ENCODE measurements at places on chromosomes 7 and 10. TPM values are rescaled to one million over a fixed set of nuclear protein-coding genes. Genes with fewer than 3 reads are reported as not detected.
A peak's percentile ranks its signal among the peaks of the same experiment; 100 is the strongest.

DNA sequence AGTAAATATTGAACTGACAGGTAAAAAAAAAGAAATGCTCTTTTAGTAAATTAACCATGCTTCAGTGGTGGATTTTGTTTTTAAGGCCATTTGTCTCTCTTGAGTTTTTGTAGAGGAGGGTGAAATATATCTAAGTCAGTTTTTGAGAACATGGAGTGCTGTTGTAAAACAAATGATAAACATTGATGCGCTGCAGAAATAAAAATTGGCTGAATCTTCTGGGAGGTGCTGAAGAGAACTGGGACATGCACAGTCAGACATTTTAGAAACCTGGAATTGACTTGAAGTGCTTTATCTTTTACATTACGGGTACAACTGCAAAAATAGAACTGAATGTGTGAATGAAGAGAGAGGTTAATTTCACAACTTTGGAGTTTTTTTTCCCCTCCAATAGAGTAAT is 203.0 kb upstream of the HDAC9 start:
- peaks cover 11% of the 10 kb centered on the region for H3K4me1 ChIP-seq
- no peak overlapping the region for H3K27ac ChIP-seq
- H3K27me3 ChIP-seq: no peaks in the 10 kb centered on the region
- DNase-seq: no peak

DNA sequence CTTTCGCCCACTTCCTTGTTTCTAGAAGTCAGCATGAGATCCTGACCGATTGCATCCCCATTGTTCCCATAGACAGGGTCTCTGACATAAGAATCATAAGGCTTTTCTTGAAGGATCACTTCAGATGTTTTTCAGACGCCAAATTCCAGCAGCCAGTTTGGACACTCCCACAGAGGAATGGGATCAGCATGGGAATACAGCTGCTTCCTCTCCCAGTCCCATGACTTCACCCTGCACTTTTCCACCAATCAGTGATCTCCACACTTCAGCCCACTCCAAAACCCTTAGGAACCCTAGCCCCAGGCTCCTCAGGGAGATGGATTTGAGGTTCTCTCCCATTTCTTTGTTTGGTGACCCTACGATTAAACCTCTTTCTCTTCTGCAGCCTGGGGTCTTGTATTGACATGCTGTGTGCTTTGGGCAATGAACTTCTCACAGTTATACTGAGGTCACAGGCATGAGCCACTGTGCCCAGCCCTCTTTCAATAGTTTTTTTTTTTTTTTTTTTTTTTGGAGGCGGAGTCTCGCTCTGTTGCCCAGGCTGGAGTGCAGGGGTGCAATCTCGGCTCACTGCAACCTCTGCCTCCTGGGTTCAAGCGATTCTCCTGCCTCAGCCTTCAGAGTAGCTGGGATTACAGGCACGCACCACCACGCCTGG is 52.8 kb upstream of the CHST3 start:
- no peaks in the 10 kb centered on the region for H3K36me3 ChIP-seq
- H3K27me3 ChIP-seq: peaks cover 3% of the 10 kb centered on the region
- H3K4me3 ChIP-seq: no peak overlapping the region
- H3K4me1 ChIP-seq: no peaks in the 10 kb centered on the region

GRCh38 chr7:79781716-79782115 is 328.2 kb upstream of the MAGI2 start:
- no peak for DNase-seq
- H3K4me3 ChIP-seq: no peak overlapping the region
- no peaks in the 10 kb centered on the region for H3K27me3 ChIP-seq
- H3K36me3 ChIP-seq: no peaks in the 10 kb centered on the region

GRCh38 chr7:155262031-155262430 is 35.6 kb upstream of the INSIG1 start:
- no peaks in the 10 kb centered on the region for H3K36me3 ChIP-seq
- H3K4me3 ChIP-seq: no peak overlapping the region
- no peak overlapping the region for H3K27ac ChIP-seq
- H3K27me3 ChIP-seq: peaks cover 12% of the 10 kb centered on the region
- no peak for DNase-seq

The H2BK1 gene
- not detected for total RNA-seq

GRCh38 chr10:46787321-46787615 is 124.0 kb upstream of the PTPN20 start:
- DNase-seq: peak; percentile 28
- peaks cover 10% of the 10 kb centered on the region for H3K27me3 ChIP-seq
- H3K4me3 ChIP-seq: peak overlapping the region; percentile 75
- H3K4me1 ChIP-seq: peaks cover 3% of the 10 kb centered on the region
- H3K27ac ChIP-seq: peak overlapping the region; percentile 36

- no peak overlapping the region for H3K27ac ChIP-seq
- no peaks in the 10 kb centered on the region for H3K4me1 ChIP-seq
- H3K27me3 ChIP-seq: no peaks in the 10 kb centered on the region
- H3K36me3 ChIP-seq: no peaks in the 10 kb centered on the region
- no peak overlapping the region for H3K4me3 ChIP-seq
- no peak for DNase-seq
Observed at GRCh38 chr7:80884511-80885195, 34.2 kb downstream of the SEMA3C start.

GRCh38 chr10:53314876-53315275 is 542.3 kb upstream of the MBL2 start:
- H3K4me3 ChIP-seq: no peak overlapping the region
- no peak overlapping the region for H3K27ac ChIP-seq
- no peaks in the 10 kb centered on the region for H3K27me3 ChIP-seq
- no peaks in the 10 kb centered on the region for H3K4me1 ChIP-seq
- DNase-seq: no peak

The CDK5 gene
- total RNA-seq: 18.2 TPM

- H3K4me1 ChIP-seq: no peaks in the 10 kb centered on the region
- H3K4me3 ChIP-seq: no peak overlapping the region
- H3K27ac ChIP-seq: no peak overlapping the region
- peaks cover 9% of the 10 kb centered on the region for H3K27me3 ChIP-seq
- DNase-seq: no peak
- no peaks in the 10 kb centered on the region for H3K36me3 ChIP-seq
Observed at GRCh38 chr10:78533098-78533497, 499.4 kb downstream of the RPS24 start.

The UNCX gene
- total RNA-seq: not detected

The VSTM2A gene
- not detected for total RNA-seq

GRCh38 chr7:129468087-129468486 is 33.9 kb downstream of the STRIP2 start:
- DNase-seq: no peak
- peaks cover 31% of the 10 kb centered on the region for H3K36me3 ChIP-seq
- H3K4me1 ChIP-seq: peaks cover 12% of the 10 kb centered on the region
- no peak overlapping the region for H3K27ac ChIP-seq
- H3K27me3 ChIP-seq: no peaks in the 10 kb centered on the region

DNA sequence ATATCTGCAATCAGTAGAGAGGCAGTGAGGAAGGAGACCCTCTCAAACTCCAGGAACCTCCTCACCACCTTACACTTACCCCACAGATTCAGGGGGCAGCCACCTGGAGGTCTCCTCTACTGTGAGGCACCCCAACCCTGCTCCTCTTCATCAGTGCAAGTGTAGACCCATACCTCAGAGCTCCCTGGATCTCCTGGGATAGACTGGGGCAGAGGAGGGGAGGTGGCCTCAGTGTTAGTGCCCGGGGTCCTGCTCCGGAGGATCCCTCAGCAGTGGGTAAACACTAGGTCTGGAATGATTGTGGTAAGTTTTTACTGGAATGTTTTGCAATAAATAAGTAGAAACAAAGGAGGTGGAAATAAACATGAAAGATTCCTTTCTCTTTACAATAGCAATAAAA is 31.1 kb downstream of the ANTXRL start:
- H3K4me3 ChIP-seq: no peak overlapping the region
- no peak for DNase-seq
- H3K27ac ChIP-seq: no peak overlapping the region
- no peaks in the 10 kb centered on the region for H3K36me3 ChIP-seq
- H3K4me1 ChIP-seq: no peaks in the 10 kb centered on the region

The CDC14C gene
- not detected for total RNA-seq

- H3K4me1 ChIP-seq: peaks cover 74% of the 10 kb centered on the region
- no peaks in the 10 kb centered on the region for H3K27me3 ChIP-seq
- H3K27ac ChIP-seq: no peak overlapping the region
- no peak overlapping the region for H3K4me3 ChIP-seq
- H3K36me3 ChIP-seq: peaks cover 80% of the 10 kb centered on the region
- no peak for DNase-seq
Observed at GRCh38 chr10:80474941-80475340, 20.8 kb downstream of the TSPAN14 start.

DNA sequence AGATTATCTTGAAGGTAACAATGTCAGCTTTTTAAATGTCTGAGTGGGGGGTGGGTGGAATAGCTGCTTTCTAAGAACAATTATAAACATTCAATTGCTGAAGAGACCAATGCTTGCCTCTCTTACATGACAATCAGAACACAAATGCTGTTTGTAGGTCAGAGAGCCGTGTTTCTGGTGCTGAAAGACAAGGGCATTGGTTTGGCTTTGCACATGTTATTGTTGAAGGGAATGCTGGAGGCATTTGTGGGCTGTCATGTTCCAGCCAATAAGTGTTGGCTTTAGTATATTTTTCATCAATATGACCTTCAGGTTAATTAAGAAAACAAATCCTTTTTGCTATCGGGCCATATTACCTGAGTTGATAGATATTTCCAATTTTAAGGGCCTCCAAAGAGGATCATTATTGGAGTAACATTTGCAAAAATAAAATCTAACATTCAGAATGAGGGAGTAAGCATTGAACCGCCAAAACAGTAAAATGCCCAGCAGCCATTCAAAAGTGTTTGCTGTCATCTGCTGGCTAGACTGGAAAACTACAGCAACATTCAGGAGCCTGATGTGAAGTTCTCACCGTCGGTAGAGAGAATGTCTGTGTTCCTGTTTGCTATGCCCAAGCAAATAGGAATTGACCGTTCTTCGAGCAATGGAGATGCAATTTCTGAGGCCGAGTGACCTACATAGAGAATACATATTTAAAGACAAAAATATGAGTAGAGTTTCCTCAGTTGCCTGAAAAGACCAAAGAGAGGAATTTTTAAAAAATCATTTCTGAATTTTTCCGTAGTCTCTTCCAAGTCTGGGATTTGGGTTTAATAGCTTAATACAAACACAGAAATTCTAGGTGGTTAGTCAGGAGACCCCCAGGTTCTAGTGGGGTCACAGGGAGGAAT is 118.9 kb downstream of the APBB1IP start:
- peak; percentile 36 for DNase-seq
- H3K4me3 ChIP-seq: no peak overlapping the region
- H3K36me3 ChIP-seq: peaks cover 40% of the 10 kb centered on the region
- H3K27me3 ChIP-seq: no peaks in the 10 kb centered on the region
- H3K4me1 ChIP-seq: no peaks in the 10 kb centered on the region
- H3K27ac ChIP-seq: no peak overlapping the region

DNA sequence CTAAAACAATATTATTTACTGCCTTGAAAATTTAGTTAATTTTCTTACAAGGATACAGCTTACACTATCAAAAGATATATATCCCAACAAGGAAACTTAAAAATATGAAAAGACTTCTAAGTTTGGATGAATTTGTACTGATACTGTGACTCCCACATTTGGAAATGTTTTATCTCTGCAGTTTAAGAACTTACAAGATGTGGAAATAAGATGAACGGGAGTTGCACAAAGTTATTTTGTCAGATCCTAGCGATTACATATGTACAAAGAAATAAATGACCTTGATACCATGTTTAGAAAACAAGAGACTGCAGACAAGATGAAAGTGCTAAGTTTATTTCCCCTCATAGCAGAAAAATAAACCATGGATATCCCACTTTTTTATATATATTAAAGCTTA is 103.7 kb upstream of the TMEM106B start:
- no peak overlapping the region for H3K4me3 ChIP-seq
- H3K27me3 ChIP-seq: peaks cover 29% of the 10 kb centered on the region
- no peaks in the 10 kb centered on the region for H3K36me3 ChIP-seq
- peaks cover 6% of the 10 kb centered on the region for H3K4me1 ChIP-seq
- no peak overlapping the region for H3K27ac ChIP-seq
- no peak for DNase-seq

DNA sequence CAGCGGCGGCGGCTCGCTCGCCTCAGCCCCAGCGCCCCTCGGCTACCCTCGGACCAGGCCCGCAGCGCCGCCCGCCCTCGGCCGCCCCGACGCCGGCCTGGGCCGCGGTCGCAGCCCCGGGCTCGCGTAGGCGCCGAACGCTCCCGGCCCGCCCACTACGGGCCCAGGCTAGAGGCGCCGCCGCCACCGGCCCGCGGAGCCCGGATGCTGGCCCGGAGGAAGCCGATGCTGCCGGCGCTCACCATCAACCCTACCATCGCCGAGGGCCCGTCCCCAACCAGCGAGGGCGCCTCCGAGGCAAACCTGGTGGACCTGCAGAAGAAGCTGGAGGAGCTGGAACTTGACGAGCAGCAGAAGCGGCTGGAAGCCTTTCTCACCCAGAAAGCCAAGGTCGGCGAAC is 18.2 kb upstream of the TSPAN33 start:
- no peak for DNase-seq
- no peak overlapping the region for H3K27ac ChIP-seq
- H3K27me3 ChIP-seq: peaks cover 12% of the 10 kb centered on the region
- H3K4me1 ChIP-seq: peaks cover 27% of the 10 kb centered on the region
- H3K36me3 ChIP-seq: peaks cover 7% of the 10 kb centered on the region

DNA sequence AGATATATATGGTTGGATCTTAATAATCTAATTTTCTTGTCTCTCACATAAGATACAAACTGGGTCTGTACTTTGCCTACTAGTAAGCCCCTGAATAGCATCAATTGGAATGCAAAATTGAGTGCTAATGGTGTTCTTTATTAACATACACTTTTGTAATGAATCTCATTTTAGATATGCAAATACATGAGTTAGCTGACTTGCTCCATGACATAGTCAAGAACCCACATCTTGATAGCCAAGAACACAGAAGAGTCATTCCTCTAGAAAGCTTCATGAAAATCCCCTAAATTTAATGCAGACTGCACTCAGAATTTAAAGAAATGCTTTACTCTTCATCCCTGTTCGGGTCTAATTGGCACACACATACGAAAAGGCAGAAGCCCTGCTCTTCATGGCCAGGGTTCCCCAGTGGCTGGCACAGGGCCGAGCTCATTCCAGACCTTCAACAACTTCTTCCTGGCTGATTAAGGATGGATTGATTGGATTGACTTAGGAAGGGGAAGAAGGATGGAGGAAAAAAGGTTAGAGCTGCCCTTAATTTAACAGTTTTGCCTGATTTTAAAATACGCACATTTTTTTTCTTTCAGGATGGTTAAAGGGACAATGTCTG is 431.1 kb upstream of the KLF6 start:
- H3K4me3 ChIP-seq: no peak overlapping the region
- H3K27me3 ChIP-seq: peaks cover 2% of the 10 kb centered on the region
- no peaks in the 10 kb centered on the region for H3K36me3 ChIP-seq
- DNase-seq: no peak

- no peaks in the 10 kb centered on the region for H3K36me3 ChIP-seq
- no peaks in the 10 kb centered on the region for H3K27me3 ChIP-seq
- DNase-seq: no peak
- H3K4me1 ChIP-seq: no peaks in the 10 kb centered on the region
- no peak overlapping the region for H3K4me3 ChIP-seq
Observed at GRCh38 chr10:30803892-30804322, 174.4 kb upstream of the LYZL2 start.
